ENCODE measurements at places on chromosomes 1 and 21.

DNA sequence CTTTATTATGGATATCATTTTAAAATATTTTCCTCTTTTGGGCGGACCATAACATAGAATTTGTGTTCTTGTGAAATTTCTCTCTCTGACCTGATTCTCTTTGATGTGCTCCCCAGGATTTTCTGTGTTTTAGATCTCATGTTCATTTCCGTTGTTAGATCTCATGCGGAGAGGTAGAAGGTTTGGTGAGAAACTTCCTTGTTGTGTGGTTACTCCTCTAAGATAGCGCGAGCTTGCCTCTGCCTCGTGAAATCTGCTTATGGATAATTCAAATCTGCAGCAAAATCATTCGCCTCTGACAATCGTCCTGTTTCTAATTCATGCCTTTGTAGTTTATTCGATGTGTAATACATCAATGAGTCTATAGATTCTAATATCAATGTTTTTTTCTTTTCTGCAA is 580.4 kb downstream of the USP25 start:
- no peak for DNase-seq

- no peak for DNase-seq
Observed at GRCh38 chr21:25426580-25426979, 180.7 kb downstream of the MRPL39 start.

DNA sequence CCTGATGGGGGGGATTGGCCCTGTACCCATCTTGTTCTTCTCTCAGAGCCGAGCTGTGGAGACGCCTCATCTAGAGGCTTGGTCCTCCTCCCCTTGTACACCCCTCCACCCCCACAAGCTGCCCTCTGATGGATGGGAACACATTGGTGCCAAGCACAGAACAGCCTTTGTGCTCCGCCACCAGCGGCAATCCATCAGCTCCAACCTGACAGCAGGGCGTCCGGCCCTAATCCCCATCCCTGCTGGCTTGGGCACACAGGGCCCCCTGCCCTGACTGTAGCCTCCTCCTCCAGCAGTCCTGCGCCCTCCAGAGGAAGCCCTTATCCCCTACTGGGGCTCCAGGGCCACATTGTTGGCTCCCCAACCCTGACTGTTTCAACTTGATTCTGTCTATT is 3.8 kb upstream of the MYOG start:
- no peak for DNase-seq

DNA sequence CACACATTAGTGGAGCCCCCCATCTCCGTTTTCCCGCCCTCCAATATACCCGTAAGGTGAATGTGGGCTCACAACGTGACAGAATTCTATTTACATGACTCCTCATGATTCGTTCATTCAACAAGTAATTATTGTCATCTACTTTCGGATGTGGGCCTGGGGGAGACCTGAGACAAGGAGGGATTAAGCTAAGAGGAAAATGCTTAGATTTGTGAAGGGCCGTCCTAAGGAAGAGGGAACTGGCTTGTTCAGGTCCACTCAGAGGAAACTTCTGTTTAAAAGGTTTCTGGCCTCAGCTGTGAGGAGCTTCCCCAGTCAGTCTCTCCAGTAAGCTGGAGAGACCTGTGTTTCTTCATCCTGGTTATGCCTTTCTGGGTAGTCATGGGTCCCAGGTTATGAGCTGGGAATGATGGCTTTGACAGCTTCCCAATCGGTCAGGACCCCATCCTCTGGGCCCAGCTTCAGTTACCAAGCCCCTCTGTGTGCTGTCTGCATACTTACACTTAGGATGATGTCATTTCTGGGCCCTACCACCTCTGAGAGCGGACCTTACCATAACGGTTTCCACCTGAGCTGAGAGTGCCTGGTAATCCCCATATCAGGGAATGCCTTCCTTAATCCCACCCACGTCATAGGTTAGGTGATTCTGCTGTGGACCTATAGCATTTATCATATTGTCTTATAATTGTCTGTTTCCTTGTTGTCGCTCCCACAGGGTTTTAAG is 687 bp upstream of the ERI3 start:
- no peak for DNase-seq

GRCh38 chr1:165403835-165404482 is 41.0 kb downstream of the RXRG start:
- peak; percentile 32 for DNase-seq

DNA sequence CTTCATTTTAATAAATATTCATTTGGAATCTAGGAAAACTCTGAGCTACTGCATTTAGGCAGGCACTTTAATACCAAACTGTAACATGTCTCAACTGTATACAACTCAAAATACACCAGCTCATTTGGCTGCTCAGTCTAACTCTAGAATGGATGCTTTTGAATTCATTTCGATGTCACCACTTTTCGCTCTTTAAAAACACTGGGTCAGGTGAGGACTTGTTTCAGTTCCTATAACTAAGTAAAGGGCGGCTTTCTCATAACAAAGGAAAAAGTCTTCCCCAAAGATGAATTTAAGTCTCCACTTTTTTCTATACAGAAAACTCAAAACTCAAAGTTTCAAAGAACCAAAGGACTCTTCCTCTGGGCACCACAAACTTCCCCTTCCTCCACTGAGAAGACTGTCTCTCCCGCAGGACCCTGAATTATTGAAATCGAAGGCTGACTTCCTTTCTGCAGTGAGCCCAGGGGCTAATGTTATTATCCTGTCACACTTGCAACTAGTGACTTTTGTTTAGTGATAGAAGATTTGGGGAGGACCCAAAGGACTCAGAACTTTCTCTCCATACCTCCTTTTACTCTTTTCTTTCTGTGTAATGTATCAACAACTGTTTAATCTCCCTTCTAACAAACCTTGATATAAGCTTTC is 9.7 kb upstream of the DHX9 start:
- DNase-seq: no peak

- DNase-seq: no peak
Observed at GRCh38 chr1:22773981-22774832, 63.6 kb downstream of the EPHB2 start.

GRCh38 chr1:23601135-23601967 is 42.0 kb upstream of the ID3 start:
- DNase-seq: no peak

DNA sequence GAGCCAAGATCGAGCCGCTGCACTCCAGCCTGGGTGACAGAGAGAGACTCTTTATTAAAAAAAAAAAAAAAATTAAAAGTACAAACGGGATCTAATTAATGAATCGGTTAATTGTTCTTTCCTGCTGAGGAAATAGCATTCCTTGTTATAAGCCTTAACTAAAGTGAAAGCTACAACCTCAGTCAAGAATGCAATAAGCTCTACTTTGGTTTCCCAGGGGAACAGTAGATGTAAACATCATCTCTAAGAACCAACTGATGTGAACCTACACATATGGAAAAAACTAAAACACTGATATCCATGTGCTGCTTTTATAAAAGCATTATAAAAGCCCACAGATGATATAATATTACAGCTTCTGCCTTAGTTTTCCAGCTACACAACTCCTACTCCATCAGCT is 41.9 kb downstream of the LPGAT1 start:
- no peak for DNase-seq

DNA sequence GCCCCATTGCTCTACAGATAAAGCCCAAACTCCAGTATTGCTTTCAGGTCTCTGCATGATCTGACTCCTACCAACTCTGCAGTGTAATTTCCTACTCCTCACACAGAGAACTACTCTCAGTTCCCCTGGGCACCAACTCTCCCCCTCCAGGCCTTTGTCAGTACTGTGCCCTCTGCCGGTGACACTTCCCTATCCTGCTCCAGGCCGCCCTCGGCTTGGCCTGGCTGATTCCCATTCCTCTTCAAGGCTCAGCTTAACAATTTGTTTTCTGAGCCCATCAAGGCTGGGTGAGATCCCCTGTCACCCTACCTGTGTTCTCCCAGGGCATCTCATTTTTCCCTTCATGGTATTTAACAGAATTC is 2.6 kb downstream of the SLAMF8 start:
- DNase-seq: no peak

DNA sequence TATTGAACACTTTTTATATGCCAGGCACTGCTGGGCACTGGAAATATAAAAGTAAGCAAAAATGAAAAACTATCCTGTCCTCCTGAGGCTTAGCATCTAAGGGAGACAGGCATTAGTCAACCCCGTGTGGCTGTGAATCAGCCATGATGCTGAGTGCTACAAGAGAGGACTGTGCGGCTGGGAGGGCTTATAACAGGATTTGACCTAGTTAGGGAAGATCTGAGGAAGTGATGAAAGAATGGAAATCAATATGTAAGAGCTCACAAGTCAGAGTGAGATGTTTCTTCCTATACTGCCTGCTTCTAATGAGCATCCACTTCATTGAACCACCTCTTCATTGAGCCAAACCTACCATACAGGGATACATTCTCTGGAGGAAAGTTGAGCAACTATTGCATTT is 15.1 kb downstream of the TRIM45 start:
- no peak for DNase-seq

GRCh38 chr21:26595971-26596370 is 22.9 kb upstream of the CYYR1 start:
- no peak for DNase-seq

DNA sequence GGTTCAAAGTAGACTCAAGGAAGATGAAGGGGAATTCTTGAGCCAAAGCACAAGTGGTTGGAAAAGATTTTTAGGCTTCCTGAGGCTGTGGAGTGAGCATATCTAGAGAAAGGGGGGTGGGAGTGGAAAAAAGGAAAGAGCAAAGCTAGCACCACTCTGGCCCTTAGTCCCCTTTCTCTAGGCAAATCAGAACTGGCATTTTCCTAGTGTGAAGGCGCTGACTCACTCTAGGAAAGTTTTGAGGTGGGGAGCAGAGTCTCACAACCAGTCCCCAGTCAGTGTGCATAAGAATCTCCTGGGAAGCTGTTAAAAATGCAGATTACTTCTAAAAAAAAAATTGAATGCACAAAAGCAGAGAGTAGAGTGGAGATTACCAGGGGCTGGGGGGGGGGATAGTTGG is 3.4 kb upstream of the GPR89B start:
- no peak for DNase-seq

- DNase-seq: peak; percentile 51
Observed at GRCh38 chr1:206050655-206051235, 2.2 kb upstream of the RHEX start.
